Thymus (tissue), 14 donors: ENCODE measurements at places on chromosomes 7 and 10.

DNA sequence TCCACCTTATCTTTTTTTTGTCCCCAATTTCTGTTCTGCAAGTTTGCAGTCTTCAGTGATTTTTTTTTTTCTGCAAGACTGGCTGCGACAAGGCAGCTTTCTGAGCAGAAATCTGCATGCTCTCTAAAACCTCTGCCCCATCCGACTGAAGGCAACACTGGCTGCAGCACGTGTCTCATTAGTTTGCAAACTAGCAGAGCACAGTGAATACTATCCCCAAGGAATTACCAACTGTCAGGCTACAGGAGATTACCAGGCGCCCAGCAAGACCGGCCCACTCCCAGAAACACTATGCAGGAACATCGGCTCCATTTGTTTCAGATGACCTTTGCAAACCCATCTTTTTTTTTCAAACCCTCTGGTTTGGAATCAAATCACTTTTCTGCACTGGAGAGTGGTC, 538.8 kb downstream of the SORCS1 start:
- DNase-seq: no peak

DNA sequence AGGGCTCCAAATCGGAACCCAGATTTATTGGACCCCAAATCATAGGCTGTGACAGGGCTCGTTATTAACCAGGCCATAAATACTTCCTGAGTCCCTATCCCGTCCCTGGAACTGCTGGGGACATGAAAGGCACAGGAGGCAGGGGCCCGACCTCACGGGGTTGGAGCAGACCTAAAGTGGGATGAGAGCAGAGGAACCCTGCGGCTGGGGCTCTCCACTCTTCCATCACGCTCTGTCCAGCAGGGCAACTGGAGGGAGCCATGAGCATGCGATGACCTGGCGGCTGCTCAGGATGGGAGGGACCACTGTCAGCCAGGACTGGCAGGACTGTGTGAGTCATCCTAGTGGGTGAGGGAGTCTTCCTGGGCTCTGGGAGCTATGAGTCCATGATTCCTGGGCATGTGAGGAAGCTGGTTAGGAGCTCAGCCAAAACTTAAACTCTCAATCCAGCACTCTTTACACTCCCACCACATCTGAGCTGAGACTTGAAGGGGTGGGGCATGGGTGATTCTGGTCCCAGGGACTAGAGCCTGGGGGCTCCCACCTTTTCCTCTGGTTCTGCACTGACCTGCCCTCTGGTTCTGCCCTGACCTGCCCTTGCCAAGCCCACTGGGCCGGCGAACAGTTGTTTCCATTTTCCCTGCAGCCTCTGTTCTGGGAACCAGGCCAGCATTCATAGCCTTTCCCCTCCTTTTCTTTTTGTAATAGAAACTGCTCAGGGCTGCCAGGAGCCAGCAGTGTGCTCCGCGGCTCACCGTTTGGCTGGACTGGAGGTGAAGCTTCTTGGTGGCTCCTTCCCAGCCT, 47.1 kb downstream of the SYPL1 start:
- no peak for DNase-seq

DNA sequence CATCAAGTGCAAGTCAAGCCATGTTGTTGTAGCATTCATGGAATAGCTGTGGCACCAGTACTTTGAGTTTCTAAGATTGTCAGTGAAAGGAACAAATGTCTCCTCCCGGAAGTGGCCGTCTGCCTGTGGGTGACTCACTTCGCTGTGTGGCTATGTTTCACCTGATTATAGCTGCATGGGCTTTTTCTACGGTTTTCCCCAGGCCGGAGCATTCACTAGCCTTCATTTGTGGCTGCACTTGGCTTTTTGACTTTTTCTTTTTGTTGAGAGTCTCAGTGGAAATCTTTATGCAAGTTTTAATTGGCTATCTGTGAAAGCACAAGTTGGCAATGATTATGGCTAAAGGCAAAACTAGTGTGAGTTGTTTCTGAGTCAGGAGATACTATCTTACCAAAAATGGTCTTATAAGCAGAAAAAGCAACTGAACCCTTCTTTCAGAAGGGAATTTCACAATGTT, 35.0 kb downstream of the SRI start:
- DNase-seq: no peak

GRCh38 chr10:9043466-9043865, 989.0 kb downstream of the GATA3 start:
- no peak for DNase-seq

DNA sequence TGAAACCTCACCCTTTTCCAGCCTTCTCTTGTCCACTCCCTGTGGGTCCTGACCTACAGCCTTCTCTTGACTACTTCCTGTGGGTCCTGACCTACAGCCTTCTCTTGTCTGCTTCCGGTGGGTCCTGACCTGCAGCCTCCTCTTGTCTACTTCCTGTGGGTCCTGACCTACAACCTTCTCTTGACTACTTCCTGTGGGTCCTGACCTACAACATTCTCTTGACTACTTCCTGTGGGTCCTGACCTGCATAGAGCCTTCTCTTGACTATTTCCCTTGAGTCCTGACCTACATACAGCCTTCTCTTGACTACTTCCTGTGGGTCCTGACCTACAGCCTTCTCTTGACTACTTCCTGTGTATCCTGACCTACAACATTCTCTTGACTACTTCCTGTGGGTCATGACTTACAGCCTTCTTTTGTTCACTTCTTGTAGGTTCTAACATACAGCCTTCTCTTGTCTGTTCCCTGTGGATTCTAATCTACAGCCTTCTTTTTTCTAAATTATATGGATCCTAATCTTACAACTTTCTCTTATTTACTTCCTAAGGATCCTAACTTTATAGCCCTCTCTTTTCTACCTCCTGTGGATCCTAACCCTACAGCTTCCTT, 36.5 kb downstream of the C10orf71 start:
- peak; percentile 20 for DNase-seq

DNA sequence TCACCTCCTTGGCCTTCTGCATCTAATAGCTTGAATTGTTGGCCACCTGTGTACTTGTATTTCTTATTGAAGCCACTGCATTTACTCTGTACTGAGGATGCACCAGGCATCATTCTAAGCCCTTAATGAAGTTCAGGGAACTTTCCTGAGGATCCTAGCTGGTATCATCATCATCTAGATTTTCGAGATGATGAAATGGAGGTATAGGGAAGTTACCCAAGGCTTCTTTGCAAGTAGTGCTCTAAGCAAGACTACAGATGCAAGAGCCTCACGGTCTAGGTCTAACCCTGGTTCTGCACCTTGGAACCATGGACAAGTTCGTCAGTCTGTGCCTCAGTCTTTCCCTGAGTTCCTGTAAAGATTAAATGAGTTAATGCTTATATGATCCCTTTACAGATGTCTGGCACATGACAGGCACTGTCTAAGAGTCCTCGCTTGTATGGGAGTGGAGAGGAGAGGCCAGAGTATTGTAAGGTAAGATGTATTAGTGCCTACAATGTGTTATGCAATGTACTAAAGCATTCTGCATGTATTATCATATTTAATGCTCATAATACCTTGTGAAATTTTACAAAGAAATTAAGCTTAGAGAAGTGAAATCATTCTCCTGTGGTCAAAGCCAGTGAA, 145.1 kb downstream of the KCNMA1 start:
- no peak for DNase-seq

- no peak for DNase-seq
Observed at GRCh38 chr7:77532247-77532646, 4.8 kb upstream of the PTPN12 start.

GRCh38 chr10:58240531-58240930, 27.2 kb downstream of the IPMK start:
- no peak for DNase-seq

GRCh38 chr7:157572622-157573021, 235.8 kb downstream of the DNAJB6 start:
- DNase-seq: no peak

GRCh38 chr7:79520543-79520942, 67.1 kb upstream of the MAGI2 start:
- DNase-seq: no peak

- DNase-seq: no peak
Observed at GRCh38 chr10:26780106-26780792, 80.5 kb downstream of the ABI1 start.

GRCh38 chr7:132270517-132270916, 305.8 kb downstream of the PLXNA4 start:
- no peak for DNase-seq

DNA sequence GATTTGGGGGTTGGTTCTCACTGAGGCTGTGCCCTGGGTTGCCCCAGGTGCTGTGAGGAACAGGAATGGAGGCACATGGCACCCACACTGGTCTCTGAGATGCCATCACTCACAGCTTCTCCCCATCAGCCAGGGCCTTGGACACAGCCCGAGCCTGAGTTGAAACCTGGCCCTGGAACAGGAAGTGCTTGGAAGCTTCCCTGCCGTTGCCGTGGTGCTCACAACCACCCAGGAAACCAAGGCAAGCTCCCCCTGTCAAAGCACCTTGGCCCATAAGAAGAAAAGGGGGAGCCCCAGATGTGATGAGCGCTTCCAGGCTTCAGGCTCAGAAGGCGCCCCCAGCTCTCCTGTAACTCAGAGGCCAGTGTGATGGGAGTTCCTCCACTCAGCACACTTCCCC, at the start of gene BTBD16:
BTBD16 (plus strand) TSS at position 221 of the 400 bp plus-strand sequence. CDS start 3,786 bp downstream, outside the sequence.
- no peak for DNase-seq

DNA sequence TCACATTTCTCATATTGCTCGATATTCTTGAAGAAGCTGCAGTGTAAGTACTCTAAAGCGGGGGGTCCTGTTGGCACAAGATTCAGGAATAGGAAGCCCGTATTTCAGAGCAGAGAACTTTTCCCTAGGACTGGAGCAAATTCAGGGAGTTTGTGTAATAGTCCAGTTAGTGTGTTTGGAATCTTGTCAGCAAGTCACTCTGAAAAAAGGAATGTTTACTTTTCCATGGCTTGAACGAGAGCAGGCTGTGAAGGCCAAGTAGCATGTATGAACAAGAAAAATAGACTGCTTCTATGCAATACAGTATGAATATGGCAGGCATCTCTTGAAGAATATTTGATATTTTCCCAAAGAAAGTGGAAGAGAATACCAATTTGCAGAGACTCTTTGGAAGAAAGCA, 39.8 kb downstream of the CDC123 start:
- DNase-seq: no peak

GRCh38 chr7:51295440-51296245, 21.0 kb downstream of the COBL start:
- DNase-seq: no peak

GRCh38 chr10:119252051-119252465, 44.7 kb downstream of the GRK5 start:
- DNase-seq: no peak

- no peak for DNase-seq
Observed at GRCh38 chr7:129843365-129843898, 109.3 kb downstream of the UBE2H start.

- no peak for DNase-seq
Observed at GRCh38 chr7:2325162-2325561, 10.9 kb upstream of the SNX8 start.

DNA sequence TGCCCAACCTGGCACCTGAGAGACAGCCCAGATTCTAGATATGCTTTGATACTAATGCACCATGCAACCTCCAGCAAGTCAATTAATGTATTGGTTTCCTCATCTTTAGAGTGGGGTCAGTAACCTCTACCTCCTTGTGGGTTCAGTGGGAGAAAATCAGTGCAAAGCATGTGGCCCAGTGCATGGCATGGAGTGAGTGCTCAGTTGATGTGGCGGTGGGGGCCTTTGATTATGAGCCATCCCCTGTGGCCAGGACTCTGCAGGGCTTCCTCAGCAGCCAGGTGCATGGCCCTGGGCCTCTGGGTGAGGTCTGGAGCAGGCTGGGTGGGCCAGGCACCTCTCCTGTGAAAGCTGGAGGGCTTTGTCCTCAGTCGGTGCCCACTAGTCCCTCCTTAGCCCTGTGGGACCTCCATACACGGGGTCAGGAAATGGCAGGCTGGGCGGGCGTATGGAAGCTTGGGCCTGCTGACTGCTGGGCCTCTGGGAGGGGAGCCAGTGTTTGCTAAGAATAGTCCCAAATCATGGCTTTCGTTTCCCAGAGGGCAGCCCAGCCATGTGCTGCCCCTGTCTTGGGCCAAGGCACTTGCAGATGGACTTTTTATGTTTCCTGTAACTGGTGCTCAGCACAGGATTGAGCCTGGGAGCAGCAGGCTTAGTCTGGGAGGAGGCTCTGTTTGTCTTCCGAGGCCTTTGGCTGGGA, 3.4 kb downstream of the PALD1 start:
- no peak for DNase-seq

DNA sequence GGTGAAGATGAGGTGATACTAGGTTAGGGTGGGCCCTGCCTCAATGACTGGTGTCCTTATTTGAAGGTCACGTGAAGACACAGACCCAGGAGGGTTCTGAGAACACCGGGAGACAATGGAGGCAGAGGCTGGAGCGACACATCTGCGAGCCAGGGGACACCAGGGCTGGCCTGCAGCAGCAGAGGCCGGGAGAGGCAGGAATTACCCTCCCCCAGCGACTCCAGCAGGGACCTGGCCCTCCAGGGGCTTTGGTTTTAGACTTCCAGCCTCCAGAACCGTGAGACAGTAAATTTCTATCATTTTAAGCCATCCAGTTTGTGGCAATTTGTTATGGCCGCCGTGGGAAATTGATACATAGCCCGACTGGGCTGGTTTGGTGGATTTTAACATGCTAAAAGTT, 152.2 kb downstream of the DNAJB6 start:
- no peak for DNase-seq

- DNase-seq: no peak
Observed at GRCh38 chr7:23394488-23395171, 75.7 kb downstream of the IGF2BP3 start.

DNA sequence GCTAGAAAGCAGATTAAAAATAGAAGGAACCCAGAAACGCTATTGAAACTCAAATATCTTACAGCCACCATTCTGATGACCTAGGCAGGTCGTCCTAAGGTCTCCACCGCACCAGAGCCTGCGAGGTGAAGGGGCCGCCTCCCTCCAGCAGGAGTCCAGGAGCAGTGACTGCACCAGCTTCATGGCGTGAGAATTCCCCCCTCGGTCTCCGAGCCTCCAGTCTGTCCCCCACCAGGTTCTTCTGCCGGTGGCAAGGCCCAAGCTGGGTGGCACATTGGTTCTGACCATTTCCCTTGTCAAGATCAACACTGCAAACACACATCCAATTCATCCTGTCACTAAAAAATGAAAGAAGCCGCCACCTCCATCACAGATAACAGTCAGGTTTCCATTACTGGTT, 98.7 kb downstream of the DIP2C start:
- DNase-seq: no peak

DNA sequence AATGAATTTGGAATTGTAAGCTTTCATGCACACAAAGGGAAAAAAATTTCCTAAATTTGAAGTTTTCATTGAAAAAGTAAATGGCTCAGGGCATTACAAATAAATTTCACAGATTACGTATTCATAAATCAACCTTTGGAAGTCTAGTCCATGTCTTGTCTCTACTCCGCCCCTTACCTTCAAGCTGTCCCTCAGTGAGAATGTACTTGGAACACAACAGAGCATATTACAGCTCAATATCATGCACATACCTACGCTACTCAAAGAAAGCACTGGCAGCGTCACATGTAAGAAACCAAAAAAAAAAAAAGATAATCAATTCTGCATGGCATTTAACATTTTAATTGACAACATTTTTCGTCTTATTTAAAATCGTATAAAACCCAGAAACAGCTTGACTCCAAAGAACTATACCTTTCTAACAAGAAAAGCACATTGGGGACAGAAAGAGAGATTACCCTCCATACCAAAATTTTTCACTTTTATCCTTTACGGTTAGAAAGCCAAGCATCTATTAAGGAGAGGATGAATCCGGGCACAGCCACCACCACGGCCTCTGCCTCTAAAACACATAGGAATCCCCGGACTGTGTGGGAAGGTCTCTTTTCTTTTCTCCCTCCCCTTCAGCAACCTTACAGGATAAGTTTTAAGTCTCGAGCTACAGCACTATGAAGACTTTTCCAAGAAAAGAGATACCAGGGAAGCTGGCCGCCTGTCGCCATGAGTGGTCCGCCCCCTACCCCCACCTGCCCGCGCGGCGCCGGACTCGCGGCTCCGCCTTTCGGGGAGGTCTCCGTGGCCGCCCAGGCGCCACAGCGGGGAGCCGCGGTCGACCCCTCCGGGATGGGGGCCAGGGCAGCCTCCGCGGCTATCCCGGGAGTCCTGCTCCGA, 1.1 kb downstream of the JMJD1C start:
- no peak for DNase-seq
